ENCODE measurements at places on chromosomes 6 and 20. TPM values are rescaled to one million over a fixed set of nuclear protein-coding genes. Genes with fewer than 3 reads are reported as not detected.

CST3 gene
- 355 TPM for total RNA-seq

- peak; percentile 89 for DNase-seq
Measured at GRCh38 chr6:132764370-132764769, 6.7 kb upstream of the VNN2 start.

TRIM15 gene
- not detected for total RNA-seq

MAFB gene
- 42.8 TPM for total RNA-seq

DNA sequence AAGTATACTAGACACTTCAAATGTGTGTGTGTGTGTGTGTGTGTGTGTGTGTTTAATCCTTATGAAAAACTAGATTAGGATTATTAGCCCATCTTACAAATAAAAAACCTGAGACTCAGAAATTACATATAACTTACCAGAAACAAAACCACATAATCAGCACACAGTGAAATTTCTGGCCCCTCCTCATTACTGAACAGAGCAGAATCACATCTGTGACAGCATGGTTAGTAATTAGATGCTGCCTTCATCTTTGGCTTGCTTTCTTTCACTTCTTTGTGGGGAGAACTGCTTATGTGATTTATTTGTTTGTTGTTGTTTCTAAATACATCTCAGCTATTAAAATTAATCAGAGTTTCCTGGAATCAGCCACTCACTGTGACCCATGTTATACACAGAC is 267.1 kb downstream of the TENT5A start:
- DNase-seq: no peak

- DNase-seq: no peak
Measured at GRCh38 chr20:20334489-20334888, 33.4 kb upstream of the INSM1 start.

UST gene
- 27.1 TPM for total RNA-seq

GRCh38 chr6:28635547-28636158 is 110.0 kb downstream of the GPX5 start:
- DNase-seq: no peak

IL17A gene
- not detected for total RNA-seq

DNA sequence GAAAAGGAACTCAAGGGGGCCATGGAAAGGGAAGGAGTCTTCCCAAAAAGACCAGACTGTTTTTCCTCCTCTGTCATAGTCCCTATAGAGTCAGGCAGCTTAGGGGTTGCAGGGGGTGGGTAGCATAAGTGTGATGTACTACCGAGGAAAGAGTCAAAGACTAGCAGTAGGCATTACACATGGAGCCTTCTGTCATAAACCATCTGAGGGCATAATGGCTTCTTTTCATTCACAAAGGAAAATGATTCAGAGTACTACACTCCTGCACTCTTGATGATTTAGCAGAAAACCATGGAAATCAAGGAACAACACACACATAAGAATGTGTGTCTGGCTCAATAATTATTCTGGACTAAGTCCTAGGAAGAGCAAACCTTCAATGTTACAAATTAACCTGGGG is 14.9 kb downstream of the PLN start:
- DNase-seq: no peak

ULBP2 gene
- total RNA-seq: 3.3 TPM

GRCh38 chr20:58659841-58660240 is 8.8 kb downstream of the STX16 start:
- no peak for DNase-seq

DNA sequence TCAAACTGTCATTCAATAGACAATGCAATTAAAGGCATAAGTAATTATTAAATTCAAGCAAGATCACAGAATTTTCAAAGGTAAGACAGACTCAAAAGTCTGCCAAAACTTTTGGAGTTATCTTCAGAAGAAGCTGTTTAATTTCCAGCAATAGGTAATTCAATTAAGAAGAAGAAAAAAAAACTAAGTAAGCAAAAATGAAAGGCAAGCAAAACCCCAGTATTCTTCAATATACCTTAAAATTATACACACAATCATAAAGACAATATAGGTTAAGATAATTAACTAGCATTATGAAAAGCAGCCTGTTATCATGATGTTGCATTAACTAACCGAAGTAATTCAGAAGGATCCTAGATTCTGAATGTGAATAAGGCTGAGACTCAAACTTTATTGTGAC is 3.5 kb downstream of the LATS1 start:
- no peak for DNase-seq

All from fibroblast of the aortic adventitia (primary cell).